ENCODE measurements at places on chromosomes 12 and 14. TPM values are rescaled to one million over a fixed set of nuclear protein-coding genes. Genes with fewer than 3 reads are reported as not detected.

- DNase-seq = peak; percentile 71
Observed at GRCh38 chr14:100850841-100851585, 25.1 kb downstream of the MEG3 start.

The NAB2 gene
- 38.4 TPM for polyA plus RNA-seq

- no peak for DNase-seq
Observed at GRCh38 chr14:55533960-55534359, 46.0 kb upstream of the KTN1 start.

The MAGOHB gene
- 45.2 TPM for polyA plus RNA-seq

The RPS6KA5 gene
- 10.8 TPM for polyA plus RNA-seq

- no peak for DNase-seq
Observed at GRCh38 chr14:97159124-97159523, 361.9 kb downstream of the VRK1 start.

DNA sequence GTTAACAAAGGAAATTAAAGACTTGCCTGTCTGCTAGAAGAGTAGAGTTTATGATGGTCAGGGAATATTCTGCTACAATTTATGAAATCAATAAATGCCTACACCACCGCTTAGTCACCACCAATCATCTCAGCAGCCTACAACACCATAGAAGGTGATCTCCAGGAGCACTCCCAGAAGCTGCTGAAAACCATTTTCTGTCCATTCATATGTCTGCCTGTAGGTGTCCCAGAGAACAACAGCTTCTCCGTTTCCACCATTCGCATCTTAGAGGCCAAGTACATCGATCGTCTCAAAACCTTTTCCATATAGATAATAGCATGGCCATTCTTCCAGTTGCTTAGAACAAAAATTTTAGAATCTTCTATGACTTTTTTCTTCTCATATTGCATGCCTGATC lies 303.4 kb downstream of the KCNC2 start:
- no peak for DNase-seq

The LALBA gene
- polyA plus RNA-seq = not detected

GRCh38 chr14:52692248-52692962 lies 3.0 kb downstream of the ERO1A start:
- DNase-seq = no peak

The NAV3 gene
- polyA plus RNA-seq = 7.6 TPM

The VSX2 gene
- not detected for polyA plus RNA-seq

DNA sequence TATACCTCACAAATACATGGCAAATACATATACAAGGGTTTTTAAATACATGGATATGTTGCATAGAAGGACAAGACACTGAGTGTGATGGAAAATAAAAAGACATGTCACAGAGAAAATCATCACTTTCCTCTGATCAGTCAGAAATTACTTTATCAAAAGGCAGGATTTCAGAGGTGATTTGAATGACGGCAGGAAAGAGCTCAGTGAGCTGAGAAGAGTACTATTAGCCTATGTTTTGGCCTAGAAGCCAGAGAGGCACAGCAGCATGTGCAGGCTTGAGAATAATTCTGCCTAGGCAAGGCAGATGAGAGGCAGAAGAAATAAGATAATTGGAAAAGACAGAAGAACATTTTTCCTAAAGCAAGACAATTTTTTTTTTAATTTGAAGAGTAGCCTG lies 94.9 kb downstream of the BCAT1 start:
- no peak for DNase-seq

The CLEC6A gene
- polyA plus RNA-seq = not detected

DNA sequence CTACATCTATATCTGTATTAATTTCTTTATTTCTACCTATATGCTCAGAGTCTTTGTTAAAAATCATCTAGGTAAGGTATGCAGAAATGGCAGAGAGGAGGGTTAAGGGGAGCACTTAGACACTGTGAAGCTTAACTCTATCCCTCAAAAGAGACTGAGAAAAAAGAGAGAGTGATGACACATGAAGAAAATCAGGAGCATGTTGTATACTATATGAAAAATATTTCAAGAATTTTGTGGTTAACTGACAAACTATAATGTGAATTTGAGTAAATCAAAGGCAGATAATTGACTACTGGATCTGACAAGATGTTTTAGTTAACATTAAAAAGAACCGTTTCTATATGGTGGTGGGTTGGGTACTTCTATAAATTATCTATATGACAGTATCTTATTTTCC lies 1814.2 kb upstream of the SEL1L start:
- DNase-seq = no peak

The TTC7B gene
- polyA plus RNA-seq = 37.1 TPM

GRCh38 chr14:85618390-85618789 lies 88.4 kb downstream of the FLRT2 start:
- no peak for DNase-seq

GRCh38 chr12:19654650-19655376 lies 215.5 kb downstream of the AEBP2 start:
- no peak for DNase-seq

GRCh38 chr12:549476-550082 lies 89.8 kb downstream of the B4GALNT3 start:
- DNase-seq = no peak

The SLCO1C1 gene
- polyA plus RNA-seq = 2.5 TPM

GRCh38 chr12:109053382-109054123 lies 1.2 kb downstream of the USP30 start:
- DNase-seq = no peak

The LPAR5 gene
- 1.1 TPM for polyA plus RNA-seq

DNA sequence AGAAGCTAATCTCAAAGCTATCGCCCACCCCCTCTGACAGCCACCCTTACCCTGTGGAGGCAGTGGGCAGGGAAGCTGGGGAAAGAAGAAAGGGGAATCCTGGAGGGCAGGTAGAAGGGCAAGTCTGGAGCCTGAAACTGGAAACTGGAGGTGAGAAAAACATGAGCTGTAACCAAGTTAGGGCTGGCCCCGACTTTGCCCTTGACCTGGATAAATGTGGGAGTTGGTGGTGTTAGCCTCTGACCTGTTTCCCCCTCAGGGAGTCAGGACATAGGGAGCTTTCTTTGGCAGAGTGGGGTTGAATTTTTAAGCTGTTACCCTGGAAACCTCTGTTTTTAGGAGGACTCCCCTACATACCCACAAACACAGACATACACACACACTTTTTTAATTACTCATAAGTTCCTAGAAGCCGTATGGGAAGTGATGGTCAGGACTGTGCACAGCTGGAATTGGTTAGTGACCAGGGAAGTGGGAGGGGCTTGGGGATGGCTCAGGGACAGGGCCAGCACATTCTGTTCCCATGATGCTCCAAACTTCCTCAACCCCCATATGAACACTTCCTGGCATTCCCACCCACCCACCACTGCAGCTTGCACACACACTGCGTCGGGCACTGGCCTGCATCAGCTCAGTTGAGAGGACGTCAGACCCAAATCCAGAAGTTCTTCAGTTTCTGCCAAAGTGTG lies 5.0 kb upstream of the MMP19 start:
- DNase-seq = peak; percentile 81

The ARHGAP9 gene
- polyA plus RNA-seq = 5.6 TPM

The PLA2G1B gene
- 1.6 TPM for polyA plus RNA-seq

- DNase-seq = no peak
Observed at GRCh38 chr12:40197590-40197989, 27.2 kb upstream of the LRRK2 start.

GRCh38 chr12:6215932-6216494 lies 15.8 kb downstream of the CD9 start:
- DNase-seq = no peak

The GPR84 gene
- polyA plus RNA-seq = 0.23 TPM

DNA sequence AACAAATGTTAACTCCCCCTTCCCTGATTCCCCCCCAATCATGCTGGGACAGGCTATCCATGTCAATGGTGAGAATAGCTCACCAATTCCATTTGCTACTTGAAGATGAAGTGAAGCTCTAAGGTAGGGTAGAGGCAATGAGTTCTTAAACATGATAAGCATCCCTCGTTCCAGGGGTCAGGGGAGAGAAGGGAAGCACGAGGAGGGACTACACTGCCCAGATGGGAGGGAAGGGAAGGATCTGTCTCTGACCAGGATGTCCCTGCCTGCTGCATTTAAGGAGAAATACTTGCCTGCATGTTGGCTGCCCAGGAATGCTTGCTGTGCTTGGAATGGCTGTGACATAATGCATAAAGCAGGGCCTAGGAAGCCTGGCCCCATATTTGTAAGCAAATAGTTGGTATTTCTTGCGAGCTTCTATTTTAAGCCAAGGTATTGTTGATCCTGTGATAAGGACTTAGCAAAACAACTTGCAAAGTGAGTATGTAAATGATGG lies 155.1 kb downstream of the CEP83 start:
- DNase-seq = no peak

The ADCY4 gene
- polyA plus RNA-seq = 34.5 TPM

The VASH1 gene
- polyA plus RNA-seq = 71.3 TPM

GRCh38 chr12:124837958-124838803 lies 25.5 kb downstream of the SCARB1 start:
- peak; percentile 66 for DNase-seq

- DNase-seq = no peak
Observed at GRCh38 chr14:66965831-66966230, 223.4 kb upstream of the GARIN2 start.

DNA sequence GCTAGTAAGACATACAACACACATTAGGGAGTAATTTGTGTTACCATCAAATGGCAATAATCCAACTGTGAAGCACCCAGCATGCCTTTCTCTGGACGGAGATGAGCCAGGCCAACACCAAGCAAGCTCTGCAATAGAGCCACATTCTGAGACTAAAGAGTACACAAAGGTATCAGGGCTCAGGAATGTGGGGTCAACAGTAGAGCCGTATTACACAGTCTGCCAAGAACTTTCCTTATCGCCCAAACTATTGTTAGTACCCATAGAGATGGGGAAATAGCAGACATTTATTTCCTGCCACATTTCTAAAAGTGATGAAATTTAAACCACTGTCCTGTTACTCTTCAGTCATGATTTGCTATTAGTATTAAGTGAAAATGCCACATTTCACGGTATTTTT lies 113.7 kb downstream of the BMP4 start:
- no peak for DNase-seq

The KCNMB4 gene
- polyA plus RNA-seq = 21.2 TPM

GRCh38 chr12:65655074-65655493 lies 169.2 kb upstream of the HMGA2 start:
- DNase-seq = no peak
